ENCODE measurements at places on chromosomes 11 and 22.
A peak's percentile ranks its signal among the peaks of the same experiment; 100 is the strongest.

GRCh38 chr22:37568012-37568411 is 7.7 kb downstream of the CDC42EP1 start:
- no peak for DNase-seq
- H3K4me1 ChIP-seq: peaks cover 49% of the 10 kb centered on the region
- H3K4me3 ChIP-seq: no peak overlapping the region

- peaks cover 9% of the 10 kb centered on the region for H3K36me3 ChIP-seq
- H3K4me1 ChIP-seq: peaks cover 2% of the 10 kb centered on the region
- peak; percentile 68 for DNase-seq
- H3K4me3 ChIP-seq: no peak overlapping the region
- no peak overlapping the region for H3K27ac ChIP-seq
Measured at GRCh38 chr11:117851106-117851505, 25.4 kb downstream of the FXYD6 start.

DNA sequence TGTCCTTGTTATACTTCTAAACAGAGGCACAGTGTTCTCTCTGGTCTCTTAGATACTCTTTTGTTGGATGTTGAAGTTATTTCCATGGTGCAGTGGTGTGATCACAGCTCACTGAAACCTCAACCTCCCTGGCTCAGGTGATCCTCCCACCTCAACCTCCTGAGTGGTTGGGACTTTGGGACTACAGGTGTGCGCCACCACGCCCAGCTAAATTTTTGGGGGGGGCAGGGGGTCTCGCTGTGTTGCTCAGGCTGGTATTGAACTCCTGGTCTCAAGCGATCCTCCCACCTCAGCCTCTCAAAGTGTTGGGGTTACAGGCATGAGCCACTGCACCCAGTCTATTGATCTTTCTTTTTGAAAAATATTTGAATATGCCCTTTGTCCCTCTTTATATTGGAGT is 14.9 kb downstream of the ZNF74 start:
- no peaks in the 10 kb centered on the region for H3K4me1 ChIP-seq
- peak; percentile 20 for DNase-seq
- no peaks in the 10 kb centered on the region for H3K27me3 ChIP-seq
- no peak overlapping the region for H3K4me3 ChIP-seq
- no peak overlapping the region for H3K27ac ChIP-seq
- peaks cover 20% of the 10 kb centered on the region for H3K36me3 ChIP-seq

- no peak for DNase-seq
- peaks cover 53% of the 10 kb centered on the region for H3K36me3 ChIP-seq
- H3K4me3 ChIP-seq: no peak overlapping the region
- peaks cover 15% of the 10 kb centered on the region for H3K4me1 ChIP-seq
- no peak overlapping the region for H3K27ac ChIP-seq
Measured at GRCh38 chr11:123587559-123587958, 66.9 kb downstream of the SCN3B start.

- no peaks in the 10 kb centered on the region for H3K4me1 ChIP-seq
- H3K27me3 ChIP-seq: no peaks in the 10 kb centered on the region
- DNase-seq: peak; percentile 47
- no peaks in the 10 kb centered on the region for H3K36me3 ChIP-seq
- peak overlapping the region; percentile 28 for H3K27ac ChIP-seq
- peak overlapping the region; percentile 57 for H3K4me3 ChIP-seq
Measured at GRCh38 chr11:37857726-37858125, 1259.7 kb upstream of the RAG2 start.

- no peaks in the 10 kb centered on the region for H3K27me3 ChIP-seq
- DNase-seq: peak; percentile 32
- no peaks in the 10 kb centered on the region for H3K36me3 ChIP-seq
- no peaks in the 10 kb centered on the region for H3K4me1 ChIP-seq
Measured at GRCh38 chr11:76810151-76810853, 27.1 kb downstream of the TSKU start.

Measured in endodermal cell (in vitro differentiated cells).